ENCODE measurements at places on chromosomes 7 and 10.

- no peaks in the 10 kb centered on the region for H3K4me1 ChIP-seq
- H3K36me3 ChIP-seq, result no peaks in the 10 kb centered on the region
- H3K27me3 ChIP-seq, result peaks cover 2% of the 10 kb centered on the region
Observed at GRCh38 chr7:73966941-73967831, 60.8 kb upstream of the ELN start.

GRCh38 chr10:98925651-98926050 lies 310.0 kb downstream of the HPSE2 start:
- H3K4me3 ChIP-seq, result no peak overlapping the region
- no peak for DNase-seq
- H3K27me3 ChIP-seq, result no peaks in the 10 kb centered on the region
- no peaks in the 10 kb centered on the region for H3K36me3 ChIP-seq
- no peaks in the 10 kb centered on the region for H3K4me1 ChIP-seq
- no peak overlapping the region for H3K27ac ChIP-seq

- H3K4me1 ChIP-seq, result no peaks in the 10 kb centered on the region
- no peaks in the 10 kb centered on the region for H3K36me3 ChIP-seq
- no peaks in the 10 kb centered on the region for H3K27me3 ChIP-seq
- DNase-seq, result no peak
Observed at GRCh38 chr7:33814936-33815335, 90.4 kb upstream of the BMPER start.

- H3K36me3 ChIP-seq, result no peaks in the 10 kb centered on the region
- peaks cover 95% of the 10 kb centered on the region for H3K27me3 ChIP-seq
- no peak overlapping the region for H3K4me3 ChIP-seq
- peaks cover 3% of the 10 kb centered on the region for H3K4me1 ChIP-seq
- H3K27ac ChIP-seq, result no peak overlapping the region
- no peak for DNase-seq
Observed at GRCh38 chr7:155464948-155465739, 7.2 kb downstream of the EN2 start.

DNA sequence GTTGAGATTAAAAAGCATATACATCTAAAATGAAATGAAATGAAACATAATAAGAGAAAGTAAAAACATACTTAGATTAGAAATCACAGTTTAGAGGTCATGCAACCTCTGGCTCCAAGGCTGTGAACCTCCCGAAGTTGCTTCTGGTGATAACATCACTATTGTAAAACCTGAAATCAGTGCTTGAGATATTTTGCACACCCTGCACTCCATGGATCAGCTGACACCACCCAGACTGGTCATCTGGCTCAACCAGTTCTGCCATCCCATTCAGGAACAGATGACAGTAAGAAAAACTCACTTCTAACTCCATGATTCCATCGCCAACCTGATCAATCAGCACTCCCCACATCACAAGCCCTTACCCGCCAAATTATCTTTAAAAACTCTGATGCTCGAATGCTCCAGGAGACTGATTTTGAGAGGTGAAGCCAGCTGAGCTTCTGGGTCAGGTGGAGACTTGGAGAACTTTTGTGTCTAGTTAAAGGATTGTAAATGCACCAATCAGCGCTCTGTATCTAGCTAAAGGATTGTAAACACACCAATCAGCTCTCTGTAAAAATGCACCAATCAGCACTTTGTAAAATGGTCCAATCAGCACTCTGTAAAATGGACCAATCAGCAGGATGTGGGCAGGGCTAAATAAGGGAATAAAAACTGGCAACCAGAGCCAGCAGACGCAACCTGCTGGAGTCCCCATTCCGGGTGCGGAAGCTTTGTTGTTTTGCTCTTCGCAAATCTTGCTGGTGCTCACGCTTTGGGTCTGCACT lies 162.6 kb upstream of the MAGI2 start:
- no peaks in the 10 kb centered on the region for H3K4me1 ChIP-seq
- no peak for DNase-seq
- no peaks in the 10 kb centered on the region for H3K27me3 ChIP-seq
- H3K36me3 ChIP-seq, result no peaks in the 10 kb centered on the region
- no peak overlapping the region for H3K27ac ChIP-seq

GRCh38 chr10:71575934-71576801 lies 143.4 kb downstream of the C10orf105 start:
- no peak overlapping the region for H3K4me3 ChIP-seq
- H3K27me3 ChIP-seq, result peaks cover 10% of the 10 kb centered on the region
- DNase-seq, result no peak
- no peak overlapping the region for H3K27ac ChIP-seq
- H3K4me1 ChIP-seq, result no peaks in the 10 kb centered on the region

- H3K27me3 ChIP-seq, result no peaks in the 10 kb centered on the region
- peaks cover 24% of the 10 kb centered on the region for H3K4me1 ChIP-seq
- no peak for DNase-seq
Observed at GRCh38 chr10:103636492-103636891, 143.0 kb downstream of the NEURL1 start.

DNA sequence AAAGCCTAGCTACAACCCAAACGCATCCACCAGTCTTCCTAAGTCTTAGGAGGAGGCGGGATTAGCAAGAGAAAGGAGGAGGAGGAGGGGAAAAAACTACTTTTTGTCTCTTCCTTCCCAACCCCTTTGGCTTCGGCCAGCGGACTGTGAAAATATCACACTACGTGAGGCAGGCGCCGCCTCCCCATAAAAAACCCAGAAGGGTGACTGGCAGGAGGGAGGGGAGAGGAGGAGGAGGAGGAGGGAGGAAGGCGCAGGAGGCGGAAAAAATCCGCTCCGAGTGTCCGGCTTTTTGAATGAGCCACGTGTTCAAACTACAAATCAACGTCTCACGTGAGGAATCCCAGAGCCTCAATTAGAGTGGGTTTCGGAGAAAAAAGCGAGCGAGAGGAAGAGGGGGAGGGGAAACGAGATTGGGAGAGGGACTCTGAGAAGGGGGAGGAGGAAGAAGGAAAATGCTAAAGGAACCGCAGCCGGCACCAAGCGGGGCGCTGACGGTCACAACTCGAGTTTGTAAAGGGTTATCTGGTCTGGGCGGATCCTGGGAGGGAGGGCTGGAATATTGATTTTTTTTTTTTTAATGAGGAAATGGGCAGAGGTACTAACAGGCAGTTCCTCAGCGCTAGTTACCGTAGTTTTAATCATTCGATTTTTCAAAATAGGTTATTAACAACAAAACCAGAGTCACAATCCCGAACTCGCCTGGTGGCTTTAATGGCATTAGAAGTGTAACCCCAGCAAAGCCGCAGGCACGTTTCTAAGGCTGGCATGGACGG lies at the start of gene IGF2BP3:
TSS of gene IGF2BP3 (minus strand) at position 162 of the 776 bp plus-strand sequence. CDS start 381 bp downstream, outside the sequence.
- H3K27me3 ChIP-seq, result peaks cover 7% of the 10 kb centered on the region
- peak within 1 kb of the TSS; percentile 95 for H3K4me3 ChIP-seq

DNA sequence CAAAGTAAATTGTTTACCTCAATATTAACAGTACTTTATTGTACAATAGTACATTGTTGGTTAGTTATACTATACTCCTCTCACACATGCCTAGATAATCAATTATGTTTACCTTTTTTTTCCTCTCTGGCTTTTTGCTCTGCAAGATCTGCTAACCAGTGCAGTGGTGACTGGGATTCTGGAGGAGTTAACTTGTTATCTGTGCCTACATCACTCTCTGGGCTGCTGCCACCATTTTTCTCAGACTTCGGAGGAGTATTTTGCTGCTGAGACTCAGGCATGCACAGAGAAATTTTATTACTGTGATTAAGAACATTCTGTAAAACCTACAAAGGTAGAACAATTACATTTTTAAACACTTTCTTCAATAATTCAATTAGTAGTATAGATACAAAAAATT lies 59.7 kb downstream of the NRBF2 start:
- peaks cover 35% of the 10 kb centered on the region for H3K36me3 ChIP-seq
- no peak overlapping the region for H3K27ac ChIP-seq
- no peaks in the 10 kb centered on the region for H3K27me3 ChIP-seq
- no peak overlapping the region for H3K4me3 ChIP-seq
- peak; percentile 49 for DNase-seq

- DNase-seq, result peak; percentile 98
- H3K27me3 ChIP-seq, result no peaks in the 10 kb centered on the region
- H3K27ac ChIP-seq, result peak overlapping the region; percentile 43
- H3K4me3 ChIP-seq, result no peak overlapping the region
Observed at GRCh38 chr7:43164757-43165156, 52.3 kb downstream of the HECW1 start.

DNA sequence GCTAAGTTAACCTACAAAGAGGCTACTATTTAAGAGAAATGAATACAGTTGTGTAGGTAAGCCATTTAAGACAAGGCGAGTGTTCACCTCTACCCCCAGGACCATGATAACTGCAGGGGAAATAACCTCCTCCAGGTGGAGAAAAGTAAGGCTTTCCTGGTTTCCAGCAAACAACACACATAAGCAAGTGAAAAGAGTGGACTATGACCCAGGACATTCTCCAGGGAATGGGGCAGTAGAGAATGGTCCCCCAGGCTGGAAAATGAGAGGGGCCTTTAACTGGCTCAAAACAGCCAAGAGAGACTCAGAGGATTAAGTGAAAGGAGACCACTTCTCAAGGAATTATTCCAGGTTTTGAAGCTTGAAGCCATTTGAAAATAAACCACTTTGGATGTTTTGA lies 101.0 kb upstream of the GJD4 start:
- H3K4me1 ChIP-seq, result no peaks in the 10 kb centered on the region
- no peak overlapping the region for H3K4me3 ChIP-seq
- no peak for DNase-seq

DNA sequence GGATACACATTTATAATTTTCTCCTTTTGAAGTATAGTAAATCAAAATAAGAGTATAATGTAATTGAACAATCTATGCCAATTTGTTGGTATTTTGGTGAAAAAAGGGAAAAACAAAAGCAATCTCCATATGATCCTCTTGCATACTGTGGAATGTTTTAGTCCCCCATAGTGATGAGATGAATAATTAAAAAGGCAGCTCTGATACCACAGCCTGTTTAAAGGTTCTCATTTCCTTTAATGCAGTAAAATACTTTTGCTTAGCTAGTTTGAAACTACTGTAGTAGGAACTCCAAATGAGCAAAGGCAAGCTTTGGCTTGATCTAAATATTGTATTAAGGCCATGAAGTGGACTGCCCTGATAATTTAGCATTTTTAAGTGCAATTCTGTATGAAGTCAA lies 77.6 kb downstream of the VTI1A start:
- no peaks in the 10 kb centered on the region for H3K27me3 ChIP-seq
- H3K4me1 ChIP-seq, result peaks cover 26% of the 10 kb centered on the region
- no peak overlapping the region for H3K4me3 ChIP-seq
- H3K27ac ChIP-seq, result no peak overlapping the region
- peak; percentile 10 for DNase-seq

DNA sequence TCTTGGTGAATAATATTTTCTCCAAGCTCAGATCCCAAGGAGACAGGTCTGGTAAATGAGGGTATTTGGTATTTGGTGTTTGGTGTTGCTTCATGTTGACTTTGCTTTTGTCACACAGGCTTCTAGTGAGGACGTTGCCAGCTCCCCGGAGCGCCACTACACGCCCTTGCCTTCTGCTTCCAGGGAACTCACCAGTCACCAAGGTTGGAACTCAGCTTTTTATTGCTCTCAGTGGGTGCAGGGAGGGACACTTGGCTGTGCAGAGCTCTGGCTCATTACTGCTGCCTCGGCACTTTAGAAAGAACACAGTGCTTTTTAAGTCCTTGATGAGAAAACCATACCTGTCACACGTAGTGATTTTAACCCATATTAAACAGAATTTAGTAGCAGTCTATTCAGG lies 892.9 kb downstream of the LRMDA start:
- no peaks in the 10 kb centered on the region for H3K36me3 ChIP-seq
- H3K27ac ChIP-seq, result no peak overlapping the region
- H3K4me3 ChIP-seq, result no peak overlapping the region
- no peak for DNase-seq
- H3K27me3 ChIP-seq, result no peaks in the 10 kb centered on the region

DNA sequence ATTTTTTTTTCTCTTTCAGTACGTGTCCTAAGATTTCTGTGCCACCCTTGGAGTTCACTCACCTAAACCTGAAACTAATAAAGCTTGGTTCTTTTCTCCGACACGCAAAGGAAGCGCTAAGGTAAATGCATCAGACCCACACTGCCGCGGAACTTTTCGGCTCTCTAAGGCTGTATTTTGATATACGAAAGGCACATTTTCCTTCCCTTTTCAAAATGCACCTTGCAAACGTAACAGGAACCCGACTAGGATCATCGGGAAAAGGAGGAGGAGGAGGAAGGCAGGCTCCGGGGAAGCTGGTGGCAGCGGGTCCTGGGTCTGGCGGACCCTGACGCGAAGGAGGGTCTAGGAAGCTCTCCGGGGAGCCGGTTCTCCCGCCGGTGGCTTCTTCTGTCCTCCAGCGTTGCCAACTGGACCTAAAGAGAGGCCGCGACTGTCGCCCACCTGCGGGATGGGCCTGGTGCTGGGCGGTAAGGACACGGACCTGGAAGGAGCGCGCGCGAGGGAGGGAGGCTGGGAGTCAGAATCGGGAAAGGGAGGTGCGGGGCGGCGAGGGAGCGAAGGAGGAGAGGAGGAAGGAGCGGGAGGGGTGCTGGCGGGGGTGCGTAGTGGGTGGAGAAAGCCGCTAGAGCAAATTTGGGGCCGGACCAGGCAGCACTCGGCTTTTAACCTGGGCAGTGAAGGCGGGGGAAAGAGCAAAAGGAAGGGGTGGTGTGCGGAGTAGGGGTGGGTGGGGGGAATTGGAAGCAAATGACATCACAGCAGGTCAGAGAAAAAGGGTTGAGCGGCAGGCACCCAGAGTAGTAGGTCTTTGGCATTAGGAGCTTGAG lies at the start of gene CFTR:
TSS of gene CFTR (plus strand) at position 801 of the 830 bp plus-strand sequence. CDS start 70 bp downstream, outside the sequence.
- H3K36me3 ChIP-seq, result no peaks in the 10 kb centered on the region
- H3K27ac ChIP-seq, result no peak within 1 kb of the TSS
- peaks cover 23% of the 10 kb centered on the region for H3K27me3 ChIP-seq

GRCh38 chr7:115940460-115941060 lies 90.0 kb downstream of the TFEC start:
- no peaks in the 10 kb centered on the region for H3K36me3 ChIP-seq
- no peak overlapping the region for H3K27ac ChIP-seq
- no peaks in the 10 kb centered on the region for H3K27me3 ChIP-seq

DNA sequence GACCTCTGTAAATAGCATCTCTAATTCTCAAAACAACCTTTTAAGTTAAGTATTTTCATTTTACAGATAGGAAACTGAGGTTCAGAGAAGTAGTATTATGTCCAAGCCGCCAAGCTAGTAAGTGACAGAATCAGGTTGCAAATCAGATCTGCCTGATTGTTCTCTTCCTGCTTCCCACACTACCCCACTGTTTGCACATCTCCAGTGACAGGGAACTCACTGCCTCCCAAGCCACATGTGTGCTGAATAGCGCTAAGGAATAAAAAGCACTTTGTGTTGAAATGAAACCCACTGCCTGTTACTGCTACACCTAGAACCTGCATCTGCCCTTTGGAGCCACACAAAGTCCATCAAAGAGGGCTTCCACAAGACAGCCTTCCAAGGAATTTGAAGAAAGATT lies 45.1 kb upstream of the WDR11 start:
- H3K4me3 ChIP-seq, result no peak overlapping the region
- H3K4me1 ChIP-seq, result no peaks in the 10 kb centered on the region
- H3K27me3 ChIP-seq, result peaks cover 2% of the 10 kb centered on the region
- H3K36me3 ChIP-seq, result no peaks in the 10 kb centered on the region
- no peak for DNase-seq

DNA sequence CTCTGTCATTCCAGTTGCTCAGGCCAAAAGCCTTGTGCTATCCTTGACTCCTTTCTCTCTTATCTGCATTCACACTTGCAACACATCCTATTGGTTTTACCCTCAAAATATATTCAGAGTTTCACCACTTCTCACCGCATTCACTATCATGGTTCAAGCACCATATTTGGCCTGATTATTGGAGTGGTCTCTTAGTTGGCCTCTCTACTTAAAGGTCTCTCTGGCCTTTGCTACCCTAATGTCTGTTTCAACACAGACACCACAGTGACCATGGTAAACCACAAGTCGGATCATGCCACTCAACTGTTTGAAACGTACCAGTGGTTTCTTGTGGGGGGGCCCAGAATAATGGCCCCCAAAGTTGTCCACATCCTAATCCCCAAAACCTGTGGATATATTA lies 15.2 kb upstream of the PDZD8 start:
- peaks cover 13% of the 10 kb centered on the region for H3K27me3 ChIP-seq
- H3K4me3 ChIP-seq, result no peak overlapping the region
- H3K4me1 ChIP-seq, result peaks cover 5% of the 10 kb centered on the region
- DNase-seq, result no peak
